T-cell (primary cell): ENCODE measurements at places on chromosomes 1 and 21. TPM values are rescaled to one million over a fixed set of nuclear protein-coding genes. Genes with fewer than 3 reads are reported as not detected.

DNA sequence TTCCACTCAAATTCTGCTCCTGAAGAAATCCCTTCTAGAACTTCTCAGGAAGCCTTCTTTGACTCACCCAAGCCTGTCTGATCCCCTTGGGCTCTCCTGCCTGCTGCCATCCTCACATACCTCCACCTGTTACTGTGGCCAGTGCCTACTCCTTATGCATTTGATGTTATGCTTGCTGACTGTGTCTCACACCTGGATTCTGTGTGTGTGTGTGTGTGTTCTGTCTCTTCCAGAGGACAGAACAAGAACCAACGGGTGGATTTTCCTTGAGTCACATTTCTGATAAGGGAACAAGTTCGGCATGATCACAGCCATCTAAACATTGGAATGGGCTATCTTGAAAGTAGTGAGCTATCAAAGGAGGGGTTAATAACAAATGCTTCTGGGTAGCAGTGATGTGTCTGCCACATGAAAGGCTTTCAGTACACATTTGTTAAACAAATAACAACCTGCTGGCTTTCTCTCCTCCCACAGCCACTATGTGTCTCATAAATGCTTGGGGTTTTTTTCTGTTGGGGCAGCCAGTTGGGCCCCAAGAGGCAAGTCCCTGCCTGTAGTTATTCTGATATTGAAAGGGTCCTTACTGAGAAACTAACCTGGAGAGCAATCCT, 8.9 kb upstream of the GPR37L1 start:
- H3K27ac ChIP-seq, result no peak overlapping the region
- H3K27me3 ChIP-seq, result peaks cover 5% of the 10 kb centered on the region
- no peaks in the 10 kb centered on the region for H3K4me1 ChIP-seq
- H3K36me3 ChIP-seq, result no peaks in the 10 kb centered on the region
- no peak for DNase-seq
- H3K4me3 ChIP-seq, result no peak overlapping the region

- no peak overlapping the region for H3K27ac ChIP-seq
- H3K4me3 ChIP-seq, result no peak overlapping the region
- H3K36me3 ChIP-seq, result no peaks in the 10 kb centered on the region
- DNase-seq, result no peak
Measured at GRCh38 chr1:25523542-25523941, 19.9 kb upstream of the LDLRAP1 start.

- H3K27me3 ChIP-seq, result no peaks in the 10 kb centered on the region
- H3K36me3 ChIP-seq, result no peaks in the 10 kb centered on the region
- H3K4me1 ChIP-seq, result no peaks in the 10 kb centered on the region
Measured at GRCh38 chr1:210841926-210842625, 291.9 kb downstream of the KCNH1 start.

DNA sequence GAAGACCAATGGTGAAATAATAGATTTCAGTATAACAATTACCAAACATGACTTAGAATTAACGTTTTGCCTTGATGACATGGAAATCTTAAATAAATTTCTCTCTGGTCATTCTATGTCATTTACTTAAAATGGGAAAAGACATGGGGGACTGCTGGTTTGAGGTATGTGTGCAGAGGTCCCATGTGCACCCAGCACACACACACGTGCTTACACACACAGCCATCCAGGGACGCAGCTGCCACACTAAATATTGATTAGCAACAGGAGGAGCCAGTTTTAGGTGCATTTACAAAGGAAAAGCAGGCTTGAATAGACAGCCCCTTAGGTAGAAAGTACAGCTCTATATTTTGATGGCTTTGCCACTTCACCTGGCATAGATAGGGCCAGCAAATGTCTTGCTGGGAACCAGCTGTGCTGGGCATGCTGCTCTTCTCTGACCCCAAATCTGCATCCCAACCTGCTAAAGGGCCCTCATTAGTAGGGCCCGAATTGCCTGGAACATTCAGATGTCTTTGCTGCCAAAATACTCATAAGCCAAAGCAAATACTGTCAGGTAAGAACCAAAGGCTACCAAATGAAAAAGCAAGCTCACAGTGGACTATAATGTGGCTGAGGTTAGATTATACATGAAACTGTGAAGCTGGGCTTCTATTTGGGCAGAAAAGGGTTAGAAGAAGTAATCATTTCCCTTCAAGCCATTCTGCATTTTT, 399.9 kb downstream of the HHAT start:
- H3K4me3 ChIP-seq, result no peak overlapping the region
- no peak overlapping the region for H3K27ac ChIP-seq
- H3K4me1 ChIP-seq, result no peaks in the 10 kb centered on the region

GRCh38 chr1:11648039-11648438, 6.2 kb downstream of the FBXO2 start:
- H3K4me3 ChIP-seq, result no peak overlapping the region
- no peaks in the 10 kb centered on the region for H3K27me3 ChIP-seq
- H3K27ac ChIP-seq, result no peak overlapping the region
- DNase-seq, result no peak
- no peaks in the 10 kb centered on the region for H3K36me3 ChIP-seq
- peaks cover 2% of the 10 kb centered on the region for H3K4me1 ChIP-seq

GRCh38 chr1:50681931-50682330, 258.7 kb upstream of the DMRTA2 start:
- DNase-seq, result no peak
- H3K36me3 ChIP-seq, result no peaks in the 10 kb centered on the region
- H3K27ac ChIP-seq, result no peak overlapping the region

- DNase-seq, result no peak
- H3K27me3 ChIP-seq, result no peaks in the 10 kb centered on the region
- no peak overlapping the region for H3K4me3 ChIP-seq
- no peaks in the 10 kb centered on the region for H3K36me3 ChIP-seq
- no peak overlapping the region for H3K27ac ChIP-seq
Measured at GRCh38 chr1:4088676-4089075, 188.6 kb upstream of the C1orf174 start.

DNA sequence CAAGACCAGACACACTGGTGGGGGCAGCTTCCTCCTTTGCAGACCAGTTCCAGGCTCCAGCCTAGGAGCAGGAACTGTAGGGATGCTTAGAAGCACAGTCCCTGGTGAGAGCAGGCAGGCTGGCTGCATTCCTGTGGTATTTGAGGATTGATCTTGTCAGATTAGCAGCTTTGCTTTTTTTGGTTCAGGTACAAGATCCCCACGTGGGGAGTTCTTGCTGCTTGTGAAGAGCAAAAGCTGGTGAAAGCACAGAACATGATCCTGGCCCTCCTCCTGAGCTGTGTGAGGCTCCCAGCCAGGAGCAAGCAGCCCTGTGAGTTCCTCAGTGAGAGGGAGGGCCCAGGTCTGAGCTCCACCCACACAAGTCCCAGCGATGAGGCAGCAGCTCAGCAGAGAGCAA, 75.3 kb upstream of the ARTN start:
- H3K4me3 ChIP-seq, result no peak overlapping the region
- no peaks in the 10 kb centered on the region for H3K4me1 ChIP-seq
- no peak for DNase-seq
- no peaks in the 10 kb centered on the region for H3K27me3 ChIP-seq
- H3K36me3 ChIP-seq, result peaks cover 5% of the 10 kb centered on the region
- no peak overlapping the region for H3K27ac ChIP-seq

GRCh38 chr21:44489962-44490361, 34.7 kb downstream of the LRRC3 start:
- DNase-seq, result no peak
- no peak overlapping the region for H3K27ac ChIP-seq
- no peak overlapping the region for H3K4me3 ChIP-seq
- peaks cover 13% of the 10 kb centered on the region for H3K4me1 ChIP-seq
- peaks cover 36% of the 10 kb centered on the region for H3K27me3 ChIP-seq
- no peaks in the 10 kb centered on the region for H3K36me3 ChIP-seq

DNA sequence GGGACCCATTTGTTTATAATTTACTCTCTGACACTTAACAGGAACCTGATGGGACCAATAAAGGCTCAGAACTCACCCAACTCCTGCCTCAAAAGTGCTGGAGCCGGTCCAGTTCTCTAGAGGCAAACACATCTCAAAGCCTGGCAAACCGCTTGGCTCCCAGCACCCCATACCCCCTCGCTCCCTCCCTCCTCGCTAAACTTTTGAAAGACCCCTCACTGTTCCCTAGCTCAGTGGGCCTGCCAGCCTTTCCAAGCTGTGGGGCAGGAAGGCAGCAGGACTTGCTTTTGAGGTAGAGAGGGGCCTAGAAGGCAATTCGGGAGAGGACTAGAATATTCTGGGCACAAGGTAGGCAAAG, 40.2 kb downstream of the PAX7 start:
- peaks cover 13% of the 10 kb centered on the region for H3K4me1 ChIP-seq
- peaks cover 27% of the 10 kb centered on the region for H3K27me3 ChIP-seq
- H3K36me3 ChIP-seq, result no peaks in the 10 kb centered on the region
- DNase-seq, result no peak
- no peak overlapping the region for H3K27ac ChIP-seq
- no peak overlapping the region for H3K4me3 ChIP-seq

DNA sequence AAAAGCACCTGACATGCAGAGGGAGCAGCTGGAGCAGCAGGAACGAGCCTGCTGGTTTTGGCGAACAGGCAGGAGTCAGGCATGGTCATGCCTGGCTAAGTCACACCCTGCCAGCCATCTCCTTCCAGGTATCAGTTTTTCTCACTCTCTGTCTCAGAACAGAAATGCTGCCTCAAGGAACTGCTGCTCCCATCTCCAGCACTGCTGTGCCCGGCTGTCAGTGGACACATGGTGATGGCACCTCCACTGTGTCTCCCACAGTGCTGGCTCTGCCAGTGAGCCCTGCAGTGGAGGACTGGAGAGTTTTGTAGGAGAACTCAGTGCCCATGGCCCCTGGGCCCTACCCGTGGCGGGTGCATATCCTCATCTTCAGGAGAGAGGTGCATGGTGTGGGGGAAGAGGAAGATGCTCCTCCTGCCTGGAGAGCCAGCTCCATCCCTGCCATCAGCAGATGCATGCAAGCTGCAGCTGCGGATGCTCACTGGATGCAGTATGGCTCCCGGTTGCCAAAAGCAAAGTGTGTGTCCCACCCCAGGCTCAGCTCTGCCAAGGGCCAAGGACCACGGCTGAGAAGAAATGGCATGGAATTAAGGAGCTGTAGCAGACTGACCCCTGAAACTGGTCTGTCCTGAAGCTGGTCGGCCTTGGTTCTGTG, 114.7 kb downstream of the GRIK3 start:
- no peaks in the 10 kb centered on the region for H3K27me3 ChIP-seq
- H3K27ac ChIP-seq, result no peak overlapping the region
- H3K4me3 ChIP-seq, result no peak overlapping the region
- no peaks in the 10 kb centered on the region for H3K4me1 ChIP-seq
- DNase-seq, result no peak
- no peaks in the 10 kb centered on the region for H3K36me3 ChIP-seq

DNA sequence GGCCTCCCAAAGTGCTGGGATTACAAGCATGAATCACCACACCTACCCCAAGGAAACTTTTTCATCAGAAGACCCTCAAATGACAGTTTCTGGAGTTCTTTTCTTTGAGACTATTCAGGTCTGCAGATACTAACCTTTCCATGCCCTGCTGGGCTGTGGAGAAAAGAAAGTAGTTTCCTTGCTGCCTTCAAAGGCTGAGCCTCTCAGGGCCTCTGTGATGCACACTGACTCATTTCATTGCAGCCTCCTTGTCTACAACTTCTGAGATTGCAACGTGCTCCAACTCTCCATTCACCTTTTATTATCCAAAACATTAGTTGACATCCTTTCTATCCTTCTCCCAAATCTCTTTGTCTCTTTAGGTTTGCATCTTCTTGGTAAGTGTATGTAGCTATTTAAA, 8.8 kb upstream of the SAMSN1 start:
- H3K4me1 ChIP-seq, result peaks cover 14% of the 10 kb centered on the region
- H3K27me3 ChIP-seq, result no peaks in the 10 kb centered on the region
- no peak overlapping the region for H3K4me3 ChIP-seq
- H3K27ac ChIP-seq, result no peak overlapping the region
- DNase-seq, result no peak
- no peaks in the 10 kb centered on the region for H3K36me3 ChIP-seq

- H3K36me3 ChIP-seq, result no peaks in the 10 kb centered on the region
- no peaks in the 10 kb centered on the region for H3K27me3 ChIP-seq
- H3K4me3 ChIP-seq, result no peak overlapping the region
- no peak for DNase-seq
Measured at GRCh38 chr1:103194060-103194459, 85.7 kb upstream of the COL11A1 start.

DNA sequence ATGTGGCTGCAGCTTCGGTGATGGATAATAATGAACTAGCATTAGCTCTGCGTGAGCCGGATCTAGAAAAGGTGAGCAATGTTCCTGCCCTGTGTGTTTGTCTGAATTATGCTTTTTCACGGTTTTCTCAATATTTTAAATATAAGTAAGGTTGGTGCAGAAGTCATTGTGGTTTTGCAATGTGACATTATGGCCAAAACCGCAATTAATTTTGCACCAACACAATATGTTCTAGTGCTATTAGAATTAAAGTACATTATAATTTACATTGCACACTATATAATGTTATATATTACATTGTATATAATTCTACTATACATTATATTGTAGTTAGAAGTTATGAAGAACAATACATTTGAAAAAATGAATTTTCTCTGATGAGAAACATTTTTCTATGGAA, 255.8 kb downstream of the ZP4 start:
- H3K27ac ChIP-seq, result no peak overlapping the region
- no peak overlapping the region for H3K4me3 ChIP-seq
- H3K4me1 ChIP-seq, result no peaks in the 10 kb centered on the region
- no peaks in the 10 kb centered on the region for H3K36me3 ChIP-seq
- no peak for DNase-seq

GRCh38 chr1:161999301-162000052, 24.2 kb downstream of the OLFML2B start:
- H3K27ac ChIP-seq, result no peak overlapping the region
- H3K4me3 ChIP-seq, result no peak overlapping the region
- no peaks in the 10 kb centered on the region for H3K27me3 ChIP-seq

GRCh38 chr1:241376701-241377100, 19.7 kb upstream of the RGS7 start:
- no peaks in the 10 kb centered on the region for H3K4me1 ChIP-seq
- H3K27ac ChIP-seq, result no peak overlapping the region
- H3K36me3 ChIP-seq, result no peaks in the 10 kb centered on the region
- no peak overlapping the region for H3K4me3 ChIP-seq
- no peak for DNase-seq

DNA sequence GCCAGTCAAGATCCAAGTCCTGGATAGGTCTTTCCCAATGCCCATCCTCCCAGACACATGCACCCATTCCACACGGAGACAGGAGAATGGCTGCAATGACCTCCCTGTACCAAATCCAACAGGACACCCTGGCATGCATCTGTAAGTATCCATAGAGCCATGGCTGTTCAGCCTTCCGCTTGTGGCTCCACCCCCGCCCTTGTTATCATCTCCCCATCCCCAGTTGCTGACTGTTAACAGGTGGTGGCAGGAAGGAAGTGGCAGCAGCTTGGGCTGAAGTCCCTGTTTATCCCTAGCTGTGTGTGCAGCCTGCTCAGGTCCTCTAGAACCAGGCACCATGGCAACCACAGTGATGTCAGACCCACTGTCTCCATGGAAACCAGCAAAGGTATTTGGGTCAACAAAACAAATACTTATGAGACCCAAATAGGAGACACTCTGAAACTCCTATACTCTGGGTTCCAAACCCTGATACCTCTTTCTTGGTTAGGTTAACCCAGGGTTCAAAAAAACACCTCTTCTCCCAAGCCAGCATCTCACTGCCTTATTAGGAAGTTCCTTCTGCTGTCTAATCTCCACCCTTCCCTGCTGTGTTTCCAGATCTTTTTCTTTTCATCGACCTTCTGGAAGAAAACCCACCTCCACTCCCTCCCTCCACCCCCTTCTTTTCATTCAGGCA, 721 bp downstream of the PBXIP1 start:
- H3K4me3 ChIP-seq, result peak overlapping the region; percentile 94
- peaks cover 83% of the 10 kb centered on the region for H3K4me1 ChIP-seq
- peak; percentile 95 for DNase-seq
- H3K27me3 ChIP-seq, result no peaks in the 10 kb centered on the region
- H3K27ac ChIP-seq, result peak overlapping the region; percentile 99

FAM72D gene
- total RNA-seq, result not detected

NTMT2 gene
- not detected for total RNA-seq

CD46 gene
- 145 TPM for total RNA-seq
